ENCODE measurements at places on chromosomes 12 and 14. TPM values are rescaled to one million over a fixed set of nuclear protein-coding genes. Genes with fewer than 3 reads are reported as not detected.

The TAS2R9 gene
- not detected for polyA plus RNA-seq

- no peaks in the 10 kb centered on the region for H3K27me3 ChIP-seq
- H3K27ac ChIP-seq: no peak overlapping the region
- H3K4me3 ChIP-seq: no peak overlapping the region
- DNase-seq: no peak
- no peaks in the 10 kb centered on the region for H3K36me3 ChIP-seq
- no peaks in the 10 kb centered on the region for H3K4me1 ChIP-seq
These were observed 90.3 kb downstream of the KCNK10 start for GRCh38 chr14:88232771-88233170.

DNA sequence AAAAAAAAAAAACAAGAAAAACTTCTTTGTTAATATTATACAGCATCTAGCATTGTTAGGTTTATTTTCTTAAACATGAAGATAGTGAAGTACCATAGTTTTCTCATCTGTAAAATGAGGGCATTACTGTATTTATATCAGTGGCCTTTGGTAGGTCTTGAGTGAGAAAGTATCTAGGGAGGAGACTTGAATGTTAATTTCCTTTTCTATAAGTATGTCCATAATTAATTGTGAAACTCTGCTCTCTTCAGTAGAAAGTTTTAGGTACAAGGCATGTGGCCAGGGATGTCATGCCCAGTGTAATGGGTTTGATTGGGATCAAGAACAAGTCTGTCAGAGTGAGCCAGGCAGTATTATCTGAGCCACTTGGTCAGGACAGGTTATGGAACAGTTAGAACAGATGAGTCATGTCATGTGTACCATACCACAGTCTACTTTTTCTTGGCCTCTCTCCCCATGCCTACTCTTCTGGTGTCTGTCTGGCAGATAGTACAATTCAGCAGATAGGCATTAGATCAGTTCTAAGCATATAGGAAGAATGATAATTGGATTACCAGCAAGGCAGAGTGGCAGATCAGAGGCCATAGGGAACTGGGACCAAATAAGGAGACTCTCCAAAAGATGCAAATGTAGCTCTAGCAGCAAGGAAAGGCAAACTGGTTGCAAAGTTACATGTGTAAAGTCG is 30.4 kb downstream of the FBXO34 start:
- DNase-seq: no peak
- no peak overlapping the region for H3K4me3 ChIP-seq
- no peaks in the 10 kb centered on the region for H3K27me3 ChIP-seq
- H3K36me3 ChIP-seq: no peaks in the 10 kb centered on the region
- H3K4me1 ChIP-seq: peaks cover 8% of the 10 kb centered on the region

The TMEM229B gene
- polyA plus RNA-seq: 4.9 TPM

GRCh38 chr12:62466018-62466593 is 520 bp upstream of the MON2 start:
- H3K4me3 ChIP-seq: peak overlapping the region; percentile 95
- peaks cover 6% of the 10 kb centered on the region for H3K36me3 ChIP-seq
- H3K27ac ChIP-seq: peak overlapping the region; percentile 93
- H3K27me3 ChIP-seq: no peaks in the 10 kb centered on the region
- H3K4me1 ChIP-seq: peaks cover 25% of the 10 kb centered on the region
- peak; percentile 70 for DNase-seq

DNA sequence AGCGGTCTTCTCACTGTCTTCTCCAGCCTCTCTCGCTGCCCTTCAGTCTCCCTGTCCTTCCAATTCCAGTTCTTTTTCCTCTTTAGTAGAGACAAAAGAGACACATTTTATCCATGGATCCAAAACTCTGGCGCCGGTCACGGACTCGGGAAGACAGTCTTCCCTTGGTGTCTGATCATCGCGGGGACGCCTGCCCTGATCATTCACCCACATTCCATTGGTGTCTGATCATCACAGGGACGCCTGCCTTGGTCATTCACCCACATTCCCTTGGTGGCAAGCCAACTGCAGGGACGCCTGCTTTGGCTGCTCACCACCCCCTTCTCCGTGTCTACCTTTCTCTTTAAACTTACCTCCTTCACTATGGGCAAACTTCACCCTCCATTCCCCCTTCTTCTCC is 619.5 kb downstream of the RERGL start:
- no peaks in the 10 kb centered on the region for H3K27me3 ChIP-seq
- no peak overlapping the region for H3K27ac ChIP-seq
- DNase-seq: no peak
- no peaks in the 10 kb centered on the region for H3K36me3 ChIP-seq
- no peaks in the 10 kb centered on the region for H3K4me1 ChIP-seq

The BTBD6 gene
- 33.4 TPM for polyA plus RNA-seq

DNA sequence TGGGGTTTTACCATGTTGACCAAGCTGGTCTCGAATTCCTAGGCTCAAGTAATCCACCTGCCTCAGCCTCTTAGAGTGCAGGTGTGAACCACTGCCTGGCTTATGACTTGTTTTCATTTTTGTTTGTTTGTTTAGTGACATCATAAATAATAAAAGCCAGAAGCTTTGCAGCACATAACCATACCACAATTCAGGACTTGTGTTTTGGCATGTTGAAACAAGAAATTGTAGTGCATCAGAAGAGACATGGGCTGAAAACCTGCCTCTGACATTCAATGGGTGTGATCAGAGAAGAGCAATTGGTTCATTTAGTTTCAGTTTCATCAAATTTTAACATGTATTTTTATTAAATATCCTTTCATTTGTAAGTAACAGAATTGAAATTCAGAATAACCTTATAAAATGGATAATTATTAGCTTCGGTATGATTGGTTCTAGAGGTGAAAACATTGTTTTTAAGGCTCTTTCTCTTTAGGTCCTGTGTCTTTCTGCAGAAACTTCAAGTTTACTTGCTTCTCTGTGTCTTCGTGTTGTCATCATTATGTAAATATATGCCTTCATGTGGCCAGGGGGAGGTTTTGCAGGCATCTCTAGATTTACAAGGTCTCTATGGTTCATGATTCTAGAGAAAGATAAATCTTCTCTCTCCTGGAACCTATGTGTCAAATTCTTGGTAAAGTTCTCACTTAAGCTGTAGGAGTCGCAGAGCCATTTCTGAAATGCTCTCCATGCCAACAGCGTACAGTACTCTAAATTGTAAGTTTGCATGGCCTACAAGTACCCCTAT is 312.0 kb downstream of the KCNC2 start:
- no peak overlapping the region for H3K4me3 ChIP-seq
- H3K4me1 ChIP-seq: no peaks in the 10 kb centered on the region
- H3K27me3 ChIP-seq: no peaks in the 10 kb centered on the region
- no peak overlapping the region for H3K27ac ChIP-seq

The CATSPERB gene
- 0.18 TPM for polyA plus RNA-seq

GRCh38 chr14:94009767-94010166 is 12.7 kb downstream of the CCDC197 start:
- H3K36me3 ChIP-seq: no peaks in the 10 kb centered on the region
- peaks cover 10% of the 10 kb centered on the region for H3K4me1 ChIP-seq
- H3K27ac ChIP-seq: no peak overlapping the region
- peaks cover 9% of the 10 kb centered on the region for H3K27me3 ChIP-seq
- DNase-seq: no peak
- H3K4me3 ChIP-seq: no peak overlapping the region

The ADAMTS20 gene
- polyA plus RNA-seq: not detected

The LPAR5 gene
- 29.0 TPM for polyA plus RNA-seq

DNA sequence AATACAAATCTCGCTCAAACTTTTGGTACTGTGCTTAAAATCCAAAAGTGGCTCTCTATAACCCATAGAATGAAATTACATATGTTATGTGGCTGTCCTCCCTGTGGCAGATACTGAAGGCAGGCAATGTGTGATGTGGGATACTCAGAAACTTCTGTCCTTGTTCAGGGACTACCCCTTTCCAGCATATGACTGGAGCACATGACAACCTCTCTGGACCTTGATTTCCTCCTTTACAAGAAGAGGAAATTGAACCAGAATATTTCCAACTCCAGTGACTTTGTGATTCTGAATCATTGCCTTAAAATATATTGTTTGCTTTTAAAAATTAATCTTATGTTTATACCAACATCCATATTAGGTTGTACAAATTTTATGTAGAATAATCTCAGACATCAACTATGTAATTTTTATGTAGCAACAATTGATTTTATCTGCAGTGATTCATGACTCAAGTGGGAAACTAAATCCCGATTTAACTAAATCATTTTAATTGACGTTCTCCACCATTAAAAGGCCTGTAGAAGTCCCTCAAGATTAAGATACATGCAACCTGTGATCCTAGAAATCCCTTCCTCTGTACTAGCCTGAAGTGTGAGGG is 162.4 kb downstream of the AKAP6 start:
- no peaks in the 10 kb centered on the region for H3K4me1 ChIP-seq
- H3K27ac ChIP-seq: no peak overlapping the region
- no peak for DNase-seq
- no peaks in the 10 kb centered on the region for H3K27me3 ChIP-seq

The RNASE1 gene
- polyA plus RNA-seq: 0.25 TPM

The RNU6-8 gene
- not detected for polyA plus RNA-seq

The ACYP1 gene
- polyA plus RNA-seq: 38.3 TPM

- H3K4me1 ChIP-seq: no peaks in the 10 kb centered on the region
- peaks cover 10% of the 10 kb centered on the region for H3K27me3 ChIP-seq
- no peak overlapping the region for H3K4me3 ChIP-seq
- no peak for DNase-seq
- H3K27ac ChIP-seq: no peak overlapping the region
- no peaks in the 10 kb centered on the region for H3K36me3 ChIP-seq
These were observed 8.1 kb downstream of the TMEM179 start for GRCh38 chr14:104596451-104596918.

GRCh38 chr14:58794993-58795762 is 157.4 kb downstream of the DACT1 start:
- no peak overlapping the region for H3K27ac ChIP-seq
- H3K4me1 ChIP-seq: no peaks in the 10 kb centered on the region
- H3K36me3 ChIP-seq: no peaks in the 10 kb centered on the region

The TSPAN19 gene
- not detected for polyA plus RNA-seq

The PEBP1 gene
- polyA plus RNA-seq: 83.3 TPM

DNA sequence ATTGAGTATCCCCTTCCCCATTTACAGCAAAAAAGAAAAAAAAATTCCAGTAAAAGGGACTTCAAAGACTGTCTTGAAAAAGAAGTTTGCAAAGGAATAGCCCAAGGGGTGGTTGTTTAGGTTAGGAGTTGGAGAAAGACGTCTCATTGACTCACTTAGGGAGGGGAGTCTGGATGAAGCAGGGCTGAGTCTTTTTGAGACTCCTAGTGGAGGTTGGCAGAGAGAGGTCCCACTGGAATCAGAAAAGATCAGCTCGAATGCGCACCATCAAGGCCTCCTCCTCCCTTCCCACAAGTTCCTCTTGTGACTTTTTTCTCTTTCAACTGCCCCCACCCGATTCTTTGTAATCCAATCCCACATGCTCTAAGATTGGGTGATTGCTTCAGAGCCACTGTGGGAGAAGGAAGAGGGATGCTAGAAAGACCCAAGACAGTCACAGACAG is 1.9 kb downstream of the ARHGEF40 start:
- no peaks in the 10 kb centered on the region for H3K36me3 ChIP-seq
- H3K4me1 ChIP-seq: peaks cover 40% of the 10 kb centered on the region
- peak; percentile 38 for DNase-seq
- peak overlapping the region; percentile 69 for H3K4me3 ChIP-seq
- no peak overlapping the region for H3K27ac ChIP-seq

The AQP6 gene
- polyA plus RNA-seq: not detected

The HOXC6 gene
- not detected for polyA plus RNA-seq

The CCDC88C gene
- 94.3 TPM for polyA plus RNA-seq

DNA sequence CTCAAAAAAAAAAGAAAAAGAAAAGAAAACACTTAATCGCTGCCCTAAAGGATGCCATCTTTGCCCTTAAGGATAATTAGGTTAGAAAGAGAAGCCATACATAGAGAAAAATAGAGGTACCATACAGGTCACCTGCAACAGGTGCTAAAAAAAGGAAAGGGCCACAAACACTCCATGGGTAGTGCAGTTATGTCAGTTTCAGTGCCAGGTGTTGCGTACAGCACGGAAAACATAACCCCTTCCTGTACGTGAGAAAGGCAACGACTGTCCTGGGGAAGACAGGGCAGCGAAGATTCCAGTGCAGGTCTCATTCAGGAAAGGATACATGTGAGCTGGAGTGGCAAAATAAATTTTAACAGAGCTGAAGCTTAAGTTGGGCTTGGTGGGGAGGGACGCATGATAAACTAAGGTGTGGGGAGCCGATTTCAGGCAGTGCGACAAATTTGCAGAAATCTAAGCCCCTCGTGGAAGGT is 553 bp upstream of the DAZAP2 start:
- peaks cover 29% of the 10 kb centered on the region for H3K36me3 ChIP-seq
- H3K27ac ChIP-seq: peak overlapping the region; percentile 100
- no peak for DNase-seq

GRCh38 chr12:15322164-15323061 is at the start of gene PTPRO:
Gene PTPRO, plus strand, starts transcription at chr12:15322508.
- H3K4me1 ChIP-seq: peaks cover 3% of the 10 kb centered on the region
- peaks cover 9% of the 10 kb centered on the region for H3K27me3 ChIP-seq
- no peak within 1 kb of the TSS for H3K27ac ChIP-seq
- no peak within 1 kb of the TSS for H3K4me3 ChIP-seq

DNA sequence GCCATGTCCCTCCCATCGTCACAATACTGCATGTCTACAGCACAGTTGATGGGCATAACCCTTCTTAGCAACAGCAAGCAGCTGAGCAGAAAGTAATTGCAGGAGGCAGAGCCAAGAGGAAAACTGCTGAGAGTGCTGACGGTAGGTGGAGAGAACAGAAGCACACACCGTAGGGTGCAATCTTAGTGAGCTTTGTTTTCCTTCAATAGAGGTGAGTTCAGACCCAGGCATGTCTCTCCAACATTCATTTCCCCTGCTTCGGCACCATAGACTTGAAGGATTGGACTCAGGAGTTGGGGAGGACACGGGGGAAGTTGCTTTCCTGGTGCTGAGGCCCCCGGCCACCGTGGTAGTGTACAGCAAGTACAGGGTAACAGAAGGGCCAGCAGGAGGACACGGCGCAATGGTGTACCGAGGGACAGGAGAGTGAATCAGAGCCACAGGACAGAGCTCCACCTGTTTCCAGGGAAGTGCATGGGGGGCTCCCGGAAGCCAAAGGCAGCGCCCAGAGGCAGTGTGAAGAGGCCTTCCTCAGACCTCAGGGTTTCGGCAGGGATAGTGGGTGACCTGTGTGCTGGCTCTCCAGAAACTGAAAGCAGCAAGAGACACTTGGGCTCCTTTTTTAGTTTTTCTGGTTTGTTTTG is 36.3 kb upstream of the SINHCAF start:
- peak; percentile 10 for DNase-seq
- no peak overlapping the region for H3K27ac ChIP-seq
- H3K4me1 ChIP-seq: peaks cover 21% of the 10 kb centered on the region
- no peaks in the 10 kb centered on the region for H3K27me3 ChIP-seq
- no peaks in the 10 kb centered on the region for H3K36me3 ChIP-seq

DNA sequence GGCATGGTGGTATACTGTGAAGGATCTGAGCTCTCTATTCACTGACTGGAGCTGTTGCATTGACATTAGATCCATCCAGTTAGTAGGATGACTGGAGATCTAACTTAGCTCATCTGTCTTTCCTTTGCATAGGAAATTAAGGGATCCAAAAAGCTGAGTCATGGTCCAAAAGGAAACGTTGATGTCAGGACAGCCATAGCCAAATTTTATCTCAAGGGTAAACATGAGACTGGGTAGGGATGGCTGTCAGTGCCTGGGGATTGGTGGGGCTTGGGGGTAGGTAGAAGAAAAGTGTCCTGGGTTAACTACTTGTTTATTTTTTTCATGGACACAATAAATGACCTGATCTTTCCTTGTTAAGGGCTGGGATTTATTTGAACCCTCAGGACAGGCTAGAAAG is 4.6 kb downstream of the FAM177A1 start:
- DNase-seq: no peak
- peaks cover 10% of the 10 kb centered on the region for H3K36me3 ChIP-seq
- no peak overlapping the region for H3K4me3 ChIP-seq
- no peak overlapping the region for H3K27ac ChIP-seq
- peaks cover 8% of the 10 kb centered on the region for H3K4me1 ChIP-seq
- H3K27me3 ChIP-seq: no peaks in the 10 kb centered on the region

The COX8C gene
- polyA plus RNA-seq: not detected
